Naive B cell (primary cell): ENCODE measurements at places on chromosomes 16 and 17. TPM values are rescaled to one million over a fixed set of nuclear protein-coding genes. Genes with fewer than 3 reads are reported as not detected.
A peak's percentile ranks its signal among the peaks of the same experiment; 100 is the strongest.

The FAM83G gene
- polyA plus RNA-seq: 2.8 TPM

The HBA2 gene
- polyA plus RNA-seq: 184 TPM

The SLC13A5 gene
- 0.37 TPM for polyA plus RNA-seq

The PLA2G15 gene
- polyA plus RNA-seq: 4.3 TPM

The CSH1 gene
- polyA plus RNA-seq: not detected

The FOXO3B gene
- polyA plus RNA-seq: 3.6 TPM

The NOXO1 gene
- not detected for polyA plus RNA-seq

The PHB1 gene
- polyA plus RNA-seq: 241 TPM

The CCR7 gene
- polyA plus RNA-seq: 802 TPM

DNA sequence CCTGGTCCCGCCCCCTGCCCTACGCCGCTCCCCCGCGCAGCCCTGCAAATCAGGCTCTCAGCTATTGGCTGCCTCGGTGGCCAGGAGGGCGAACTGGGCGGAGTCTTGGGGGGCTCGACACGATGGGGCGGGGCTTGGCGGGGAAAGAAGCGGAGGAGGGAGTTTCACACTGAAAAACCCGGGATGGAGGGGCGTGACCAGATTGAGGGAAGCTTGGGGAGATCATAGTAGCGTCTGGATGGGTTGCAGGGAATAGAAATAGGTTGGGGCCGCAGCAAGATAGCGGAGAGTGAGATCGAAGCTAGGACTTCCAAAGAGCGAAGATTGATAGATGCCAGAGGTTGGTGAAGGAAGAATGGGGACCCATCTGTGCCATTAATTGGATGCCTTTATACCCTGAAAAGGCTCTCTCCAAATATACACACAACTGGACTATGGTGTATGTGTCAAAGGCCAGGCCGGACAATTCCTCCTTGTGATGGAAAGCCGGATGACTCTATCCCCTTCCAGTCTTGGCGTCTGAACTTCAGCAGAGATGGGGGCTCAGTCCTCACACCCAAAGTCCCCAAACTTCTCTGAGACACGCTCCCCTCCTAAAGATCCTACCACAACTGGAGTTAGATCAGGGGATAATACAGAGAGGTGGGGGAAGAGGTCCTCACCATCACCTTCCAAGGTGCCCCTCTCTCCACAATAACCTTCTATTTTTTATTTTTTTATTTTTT, 376 bp upstream of the STAC2 start:
- no peak overlapping the region for H3K27ac ChIP-seq
- H3K4me1 ChIP-seq: peaks cover 13% of the 10 kb centered on the region
- peak overlapping the region; percentile 86 for H3K4me3 ChIP-seq
- no peak for DNase-seq

DNA sequence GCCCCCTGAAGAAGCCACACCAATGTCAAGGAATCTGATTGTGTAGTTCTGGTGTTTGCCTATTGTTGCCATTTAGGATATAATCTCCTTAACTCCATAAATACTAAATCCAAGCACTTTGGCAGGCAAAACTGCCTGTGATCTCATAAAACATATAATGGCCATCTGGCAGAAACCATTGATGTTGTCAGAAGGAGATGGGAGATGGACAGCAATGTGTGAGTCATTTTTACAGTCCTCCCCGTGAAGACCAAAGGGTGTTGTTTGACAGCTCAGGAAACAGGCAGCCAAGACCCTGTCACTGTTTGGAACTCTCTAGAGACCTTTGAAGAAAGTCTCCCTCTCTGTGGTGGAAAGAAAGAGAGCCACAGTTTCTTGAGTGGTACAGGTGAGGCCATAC, 454.1 kb downstream of the HS3ST3B1 start:
- DNase-seq: no peak
- no peak overlapping the region for H3K4me3 ChIP-seq
- H3K4me1 ChIP-seq: no peaks in the 10 kb centered on the region
- peaks cover 75% of the 10 kb centered on the region for H3K27me3 ChIP-seq
- no peak overlapping the region for H3K27ac ChIP-seq
- no peaks in the 10 kb centered on the region for H3K36me3 ChIP-seq

GRCh38 chr16:88685156-88686061, 898 bp downstream of the SNAI3 start:
- no peaks in the 10 kb centered on the region for H3K36me3 ChIP-seq
- H3K4me1 ChIP-seq: peaks cover 51% of the 10 kb centered on the region
- peak; percentile 59 for DNase-seq
- no peak overlapping the region for H3K27ac ChIP-seq

DNA sequence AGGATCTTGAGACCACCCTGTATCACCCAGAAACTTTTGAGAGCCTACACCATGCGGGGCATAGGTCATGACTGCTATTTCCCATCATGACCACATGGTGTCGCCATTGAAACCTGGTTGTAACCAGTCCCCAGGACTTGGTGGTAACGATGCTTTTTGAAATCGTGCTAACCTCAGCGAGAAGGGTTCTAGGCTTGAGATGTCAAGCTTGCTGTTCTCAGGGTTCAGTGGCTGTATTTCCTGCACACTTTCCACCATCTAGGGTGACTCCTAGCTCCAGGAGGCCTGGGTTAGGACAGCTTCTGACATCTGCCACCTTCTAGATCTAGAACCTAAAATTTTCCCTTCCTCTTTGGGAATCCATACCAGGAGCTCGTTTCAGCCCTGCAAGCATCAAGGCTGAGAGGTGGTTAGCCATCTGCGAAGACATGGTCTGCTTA, 13.0 kb upstream of the SPNS3 start:
- H3K4me1 ChIP-seq: peaks cover 4% of the 10 kb centered on the region
- peak; percentile 58 for DNase-seq
- H3K36me3 ChIP-seq: no peaks in the 10 kb centered on the region
- no peak overlapping the region for H3K27ac ChIP-seq
- no peak overlapping the region for H3K4me3 ChIP-seq
- H3K27me3 ChIP-seq: no peaks in the 10 kb centered on the region

DNA sequence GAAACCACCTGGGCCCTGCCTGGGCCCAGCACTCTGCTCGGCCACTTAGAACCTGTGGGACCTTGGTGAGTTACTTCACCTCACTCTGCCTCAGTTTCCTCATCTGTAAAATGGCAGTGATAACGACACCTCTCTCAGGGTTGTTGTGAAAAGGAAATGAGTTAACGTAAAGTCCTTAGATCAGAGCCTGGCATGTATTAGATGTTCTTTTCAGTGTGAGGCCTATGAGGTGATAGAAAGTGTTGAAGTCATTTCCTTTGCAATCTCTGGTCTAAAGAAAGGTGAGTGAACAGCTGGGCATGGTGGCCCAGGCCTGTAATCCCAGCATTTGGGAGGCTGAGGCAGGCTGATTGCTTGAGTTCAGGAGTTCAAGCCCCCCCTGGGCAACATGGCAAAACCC, 51.7 kb upstream of the LGALS9 start:
- H3K36me3 ChIP-seq: no peaks in the 10 kb centered on the region
- no peaks in the 10 kb centered on the region for H3K27me3 ChIP-seq
- H3K4me1 ChIP-seq: peaks cover 5% of the 10 kb centered on the region
- H3K27ac ChIP-seq: no peak overlapping the region
- DNase-seq: no peak

DNA sequence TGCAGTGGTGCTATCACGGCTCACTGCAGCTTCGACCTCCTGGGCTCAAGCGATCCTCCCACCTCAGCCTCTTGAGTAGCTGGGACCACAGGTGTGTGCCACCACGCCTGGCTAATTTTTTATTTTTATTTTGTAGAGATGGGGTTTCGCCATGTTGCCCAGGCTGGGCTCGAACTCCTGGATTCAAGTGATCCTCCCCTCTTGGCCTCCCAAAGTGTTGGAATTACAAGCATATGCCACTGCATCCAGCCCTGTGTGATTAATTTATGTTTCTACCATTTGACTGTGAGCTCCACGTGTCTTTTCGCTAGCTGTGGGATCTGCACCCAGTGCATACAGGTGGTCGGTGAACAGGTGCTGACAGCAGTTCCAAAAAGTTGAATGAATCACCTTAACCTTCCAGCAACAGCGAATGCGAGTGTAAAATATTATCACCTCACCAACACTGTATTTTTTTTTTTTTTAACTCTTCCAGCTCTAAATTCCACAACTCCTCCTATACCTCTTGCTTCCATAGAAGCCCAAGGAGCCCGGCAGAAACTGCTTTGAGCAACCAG, 484 bp upstream of the NUDT7 start:
- H3K27ac ChIP-seq: peak overlapping the region; percentile 79
- no peaks in the 10 kb centered on the region for H3K27me3 ChIP-seq
- peaks cover 6% of the 10 kb centered on the region for H3K36me3 ChIP-seq
- DNase-seq: no peak
- H3K4me3 ChIP-seq: peak overlapping the region; percentile 95

GRCh38 chr16:25066747-25067631, 44.6 kb upstream of the LCMT1 start:
- peak overlapping the region; percentile 90 for H3K4me3 ChIP-seq
- no peaks in the 10 kb centered on the region for H3K36me3 ChIP-seq
- no peaks in the 10 kb centered on the region for H3K27me3 ChIP-seq
- H3K27ac ChIP-seq: peak overlapping the region; percentile 96
- peak; percentile 86 for DNase-seq

DNA sequence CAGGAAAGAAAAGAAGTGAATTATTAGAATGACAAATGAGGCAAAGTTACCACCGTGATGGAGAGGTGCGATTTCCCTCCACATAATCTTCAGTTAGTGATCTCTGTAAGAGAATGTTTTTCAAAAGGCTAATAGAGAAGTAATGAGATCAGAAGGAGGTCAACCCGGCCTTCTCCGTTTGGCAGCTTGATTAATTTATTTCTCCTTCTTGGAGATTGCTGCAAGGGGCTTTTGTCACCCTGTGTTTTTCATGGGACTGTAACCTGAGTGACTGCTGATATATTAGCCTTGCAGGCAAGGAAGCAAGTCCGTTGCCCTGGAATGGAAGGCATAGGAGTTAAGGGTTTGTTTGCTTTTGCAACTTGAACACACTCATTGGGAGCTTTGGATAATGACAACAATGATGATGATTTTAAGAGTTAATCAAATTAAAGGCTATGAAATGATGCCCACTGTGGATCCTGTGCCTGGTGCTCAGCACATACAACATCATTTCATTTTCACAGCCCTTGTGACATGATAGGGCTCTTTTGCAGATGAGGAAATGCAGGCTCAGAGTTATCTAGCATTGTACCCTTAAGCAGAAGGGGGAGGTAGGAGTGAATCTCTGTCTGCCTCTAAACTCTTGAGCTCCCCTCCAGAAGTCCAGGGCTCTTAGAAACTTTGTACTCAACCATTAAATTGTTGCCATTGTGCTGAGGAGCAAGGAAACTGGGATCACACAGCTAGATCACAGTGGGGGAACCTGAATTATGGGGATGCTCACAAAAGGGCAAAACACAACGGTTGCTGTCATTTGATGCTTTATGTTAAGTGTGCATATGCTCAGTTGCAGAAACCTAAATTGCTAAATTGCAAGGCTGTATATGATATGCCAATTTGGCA, 226.3 kb downstream of the WWOX start:
- DNase-seq: no peak
- no peak overlapping the region for H3K27ac ChIP-seq
- H3K4me3 ChIP-seq: no peak overlapping the region
- no peaks in the 10 kb centered on the region for H3K4me1 ChIP-seq

- no peaks in the 10 kb centered on the region for H3K4me1 ChIP-seq
- no peaks in the 10 kb centered on the region for H3K36me3 ChIP-seq
- peaks cover 4% of the 10 kb centered on the region for H3K27me3 ChIP-seq
- no peak overlapping the region for H3K4me3 ChIP-seq
- DNase-seq: no peak
- H3K27ac ChIP-seq: peak overlapping the region; percentile 57
These were observed 95.9 kb upstream of the ZFHX3 start for GRCh38 chr16:73143576-73144422.

- peak within 1 kb of the TSS; percentile 99 for H3K4me3 ChIP-seq
- peak within 1 kb of the TSS; percentile 97 for H3K27ac ChIP-seq
- peaks cover 4% of the 10 kb centered on the region for H3K36me3 ChIP-seq
- DNase-seq: peak; percentile 92
- peaks cover 34% of the 10 kb centered on the region for H3K4me1 ChIP-seq
These were observed at the start of gene ASPSCR1 for GRCh38 chr17:81977211-81977808. ASPSCR1 (plus strand) TSS chr17:81977629; CDS start chr17:81977647, 18 bp downstream.

- DNase-seq: no peak
- peaks cover 2% of the 10 kb centered on the region for H3K4me1 ChIP-seq
- H3K27ac ChIP-seq: no peak overlapping the region
- no peak overlapping the region for H3K4me3 ChIP-seq
These were observed 20.6 kb upstream of the MAPT start for GRCh38 chr17:45873728-45874127.

DNA sequence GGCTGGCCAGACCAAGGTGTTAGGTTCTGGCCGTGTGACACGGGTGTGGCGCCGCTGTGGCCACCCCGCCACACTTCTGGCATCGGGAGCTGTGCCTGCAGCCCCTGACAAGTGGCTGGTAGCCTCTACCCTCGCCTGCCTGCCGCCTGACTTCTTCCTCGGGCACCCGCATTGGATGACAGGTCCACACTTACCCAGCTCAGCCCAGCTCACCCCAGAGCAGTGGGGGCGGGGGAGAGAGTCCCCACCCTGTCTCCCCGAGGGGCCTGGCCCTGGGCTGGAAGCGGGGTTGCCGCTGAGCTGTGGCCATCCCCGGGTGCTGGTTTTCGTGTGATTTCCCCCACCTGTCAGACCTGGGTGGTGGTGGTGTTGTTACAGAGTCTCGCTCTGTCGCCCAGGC, 53.9 kb upstream of the ACSF3 start:
- DNase-seq: no peak
- H3K36me3 ChIP-seq: no peaks in the 10 kb centered on the region
- H3K4me1 ChIP-seq: peaks cover 15% of the 10 kb centered on the region

GRCh38 chr17:27764589-27764988, 35.7 kb downstream of the NOS2 start:
- H3K36me3 ChIP-seq: no peaks in the 10 kb centered on the region
- no peaks in the 10 kb centered on the region for H3K27me3 ChIP-seq
- H3K4me3 ChIP-seq: no peak overlapping the region
- no peak for DNase-seq
- no peak overlapping the region for H3K27ac ChIP-seq

DNA sequence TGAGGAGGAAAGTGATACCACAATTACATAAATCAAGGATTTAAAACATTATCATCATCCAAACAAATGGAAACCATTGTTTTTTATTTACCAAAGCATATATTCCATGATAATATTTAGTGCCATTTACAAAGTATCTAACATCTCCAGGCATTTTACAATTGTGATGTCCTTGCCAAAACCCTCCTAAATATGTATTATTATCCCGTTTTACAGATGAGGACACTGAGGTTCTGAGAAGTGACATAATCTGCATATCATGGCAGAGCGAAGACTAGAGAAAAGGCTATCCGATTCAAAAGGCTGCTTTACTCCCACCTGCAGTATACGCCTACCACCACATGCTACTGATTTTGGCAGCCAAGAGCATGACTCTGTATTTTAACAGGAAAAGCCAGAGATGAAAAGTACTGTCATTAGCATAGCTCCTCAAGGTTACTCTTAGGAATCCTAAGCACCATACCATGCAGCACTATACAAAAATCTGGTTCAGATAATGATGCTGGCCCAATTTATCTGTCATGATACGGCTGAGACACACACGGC, 301.4 kb downstream of the CA10 start:
- no peaks in the 10 kb centered on the region for H3K36me3 ChIP-seq
- no peak overlapping the region for H3K27ac ChIP-seq
- peaks cover 12% of the 10 kb centered on the region for H3K27me3 ChIP-seq
- no peak overlapping the region for H3K4me3 ChIP-seq
- no peak for DNase-seq
- H3K4me1 ChIP-seq: no peaks in the 10 kb centered on the region

- H3K4me3 ChIP-seq: no peak overlapping the region
- peaks cover 6% of the 10 kb centered on the region for H3K4me1 ChIP-seq
- H3K36me3 ChIP-seq: no peaks in the 10 kb centered on the region
- H3K27me3 ChIP-seq: no peaks in the 10 kb centered on the region
- no peak overlapping the region for H3K27ac ChIP-seq
These were observed 19.6 kb upstream of the KANSL1 start for GRCh38 chr17:46212634-46213435.

GRCh38 chr17:45264988-45265387, 3.1 kb upstream of the SPATA32 start:
- H3K4me3 ChIP-seq: peak overlapping the region; percentile 30
- no peak overlapping the region for H3K27ac ChIP-seq
- no peaks in the 10 kb centered on the region for H3K36me3 ChIP-seq
- no peak for DNase-seq
- peaks cover 7% of the 10 kb centered on the region for H3K4me1 ChIP-seq
